Stimulated activated CD4-positive, alpha-beta T cell treated with anti-CD3 and anti-CD28 coated beads, TNF-alpha, amount 100 ng/mL, for 4 hours (primary cell): ENCODE measurements at places on chromosomes 5 and 9.

DNA sequence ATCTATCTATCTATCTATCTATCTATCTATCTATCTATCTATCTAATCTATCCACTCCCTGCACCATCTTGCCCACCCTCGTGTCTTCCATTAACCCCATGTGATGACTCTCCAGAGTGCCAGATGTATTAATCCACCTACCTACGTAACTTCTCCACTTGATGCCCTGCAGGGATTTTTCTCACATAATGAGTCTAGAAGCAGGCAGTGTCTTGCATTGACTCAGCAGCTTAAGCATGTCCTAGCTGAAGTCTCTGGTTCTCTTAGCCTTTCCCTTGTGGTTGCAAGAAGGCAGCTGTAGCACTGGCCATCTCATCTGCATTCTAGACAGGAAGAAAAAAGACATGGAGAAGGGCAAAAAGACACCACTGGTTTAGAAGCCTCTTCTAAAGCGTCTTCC is 96.7 kb upstream of the ALDH1B1 start:
- no peak for DNase-seq

GRCh38 chr5:80759866-80760577 is 105.2 kb upstream of the DHFR start:
- no peak for DNase-seq

DNA sequence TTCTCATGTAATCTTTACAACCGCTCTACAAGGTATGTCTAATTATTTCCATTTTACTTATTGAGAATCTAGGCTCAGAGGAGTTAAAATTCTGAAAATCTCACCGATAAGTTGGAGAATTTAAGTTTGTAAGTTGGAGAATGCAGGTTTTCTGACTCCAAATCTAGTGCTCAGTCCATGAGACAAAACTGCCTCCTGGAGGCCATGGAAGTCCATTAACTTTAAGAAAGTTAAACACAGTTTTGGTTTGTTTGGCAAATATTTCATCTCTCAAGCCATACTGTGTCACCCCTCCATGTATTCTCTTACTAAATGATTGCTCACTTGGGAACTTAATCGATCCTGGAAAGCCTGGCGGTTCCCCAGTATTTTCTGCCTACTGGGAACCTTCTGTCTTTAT is 52.6 kb downstream of the INIP start:
- DNase-seq = no peak

GRCh38 chr5:31197183-31197582 is 3.7 kb downstream of the CDH6 start:
- DNase-seq = no peak

- DNase-seq = no peak
Measured at GRCh38 chr5:167886196-167886595, 405.2 kb upstream of the WWC1 start.
